ENCODE measurements at places on chromosomes 11 and 22.
A peak's percentile ranks its signal among the peaks of the same experiment; 100 is the strongest.

DNA sequence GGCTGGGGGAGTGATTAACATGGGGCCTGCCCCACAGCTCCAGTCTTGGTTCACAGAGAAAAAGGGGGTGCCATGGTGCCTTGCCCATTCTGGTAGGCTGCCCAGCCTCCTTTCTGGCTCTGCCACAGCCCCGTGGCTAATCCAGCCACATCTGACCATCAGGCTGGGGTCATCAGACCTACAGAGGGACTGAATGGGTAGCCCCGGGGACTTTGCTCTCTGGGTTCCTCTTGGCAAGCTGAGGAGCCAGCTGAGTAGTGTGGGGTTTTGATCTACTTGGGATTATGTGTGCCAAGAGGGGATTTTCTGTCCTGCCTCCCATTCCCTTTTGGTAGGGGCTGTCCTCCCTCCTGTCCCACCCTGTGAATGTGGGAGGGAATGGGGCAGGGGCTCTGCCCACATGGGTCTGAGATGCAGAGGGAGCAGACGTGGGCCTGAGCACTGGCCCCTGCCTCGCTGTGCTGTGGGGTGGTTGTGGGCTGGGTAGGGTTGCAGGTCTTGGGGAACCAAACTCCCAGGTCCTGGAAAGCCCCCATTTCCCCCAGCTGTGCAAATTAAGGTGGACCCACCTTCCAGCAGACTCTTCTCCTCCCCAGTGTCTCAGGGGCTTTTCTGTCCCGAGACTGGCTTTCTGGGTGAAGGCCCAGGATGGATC is 32.0 kb downstream of the CD82 start:
- no peaks in the 10 kb centered on the region for H3K27me3 ChIP-seq
- H3K36me3 ChIP-seq: peaks cover 18% of the 10 kb centered on the region
- peak overlapping the region; percentile 94 for H3K27ac ChIP-seq

DNA sequence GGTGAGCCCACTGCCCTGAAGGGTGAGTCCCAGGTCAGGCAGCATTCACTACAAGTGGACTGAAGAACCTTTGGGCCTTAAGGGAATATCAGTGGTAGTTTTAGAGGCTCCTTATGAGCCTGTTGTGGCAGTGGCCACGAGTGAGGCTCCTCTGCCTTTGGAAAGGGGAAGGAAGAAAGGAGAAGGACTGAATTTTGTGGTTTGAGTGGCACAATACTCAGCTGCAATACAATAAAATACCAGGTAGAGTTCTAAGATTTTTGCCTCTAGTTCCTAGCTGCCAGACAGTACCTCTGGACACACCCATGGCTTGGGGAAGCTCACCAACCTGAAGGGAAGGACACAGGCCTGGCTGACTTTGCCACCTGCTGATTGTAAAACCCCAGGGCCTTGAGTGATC is 260.9 kb downstream of the DYNC2H1 start:
- DNase-seq: no peak
- H3K36me3 ChIP-seq: no peaks in the 10 kb centered on the region
- no peaks in the 10 kb centered on the region for H3K4me1 ChIP-seq
- H3K27ac ChIP-seq: no peak overlapping the region

DNA sequence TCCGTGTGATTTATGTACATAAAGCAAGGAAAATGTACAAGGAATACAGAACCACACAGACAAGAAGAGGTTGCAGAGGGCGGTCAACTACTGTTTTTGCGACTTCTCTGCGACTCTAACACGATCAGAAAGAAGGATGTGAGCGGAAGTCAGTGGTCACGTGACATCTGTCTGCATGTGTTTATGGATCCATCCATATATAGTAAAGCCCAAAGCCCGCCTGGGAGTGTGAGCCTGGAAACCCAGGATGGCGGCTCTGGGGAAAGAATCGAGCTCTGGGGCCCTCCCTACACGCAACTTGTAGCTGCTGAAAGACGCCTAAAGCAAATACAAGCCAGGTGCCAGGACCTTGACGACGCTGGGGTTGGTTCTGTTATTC is 8.8 kb downstream of the OSBPL5 start:
- DNase-seq: no peak
- H3K27me3 ChIP-seq: no peaks in the 10 kb centered on the region
- no peak overlapping the region for H3K27ac ChIP-seq
- H3K4me1 ChIP-seq: peaks cover 42% of the 10 kb centered on the region

GRCh38 chr11:10632483-10632882 is 61.1 kb downstream of the IRAG1 start:
- H3K27me3 ChIP-seq: peaks cover 28% of the 10 kb centered on the region
- no peaks in the 10 kb centered on the region for H3K4me1 ChIP-seq
- H3K4me3 ChIP-seq: no peak overlapping the region
- no peak overlapping the region for H3K27ac ChIP-seq
- DNase-seq: no peak
- no peaks in the 10 kb centered on the region for H3K36me3 ChIP-seq

DNA sequence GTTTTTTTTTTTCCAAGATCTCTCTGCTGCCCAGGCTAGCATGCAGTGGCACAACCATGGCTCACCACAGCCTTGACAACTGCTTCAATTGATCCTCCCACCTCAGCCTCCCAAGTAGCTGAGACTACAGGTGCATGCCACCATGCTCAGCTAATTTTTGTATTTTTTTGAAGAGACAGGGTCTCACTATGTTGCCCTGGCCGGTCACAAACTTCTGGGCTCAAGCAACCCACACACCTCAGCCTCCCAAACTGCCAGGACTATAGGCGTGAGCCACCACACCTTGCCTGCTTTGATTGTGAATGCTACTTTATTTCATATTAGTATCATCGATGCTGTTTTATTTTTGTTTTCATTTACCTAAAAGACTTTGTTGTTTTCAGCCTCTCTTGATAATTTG is 81.5 kb upstream of the GNAZ start:
- no peaks in the 10 kb centered on the region for H3K36me3 ChIP-seq
- H3K27me3 ChIP-seq: peaks cover 44% of the 10 kb centered on the region
- H3K27ac ChIP-seq: no peak overlapping the region
- no peak overlapping the region for H3K4me3 ChIP-seq
- no peak for DNase-seq
- no peaks in the 10 kb centered on the region for H3K4me1 ChIP-seq

- DNase-seq: no peak
- no peaks in the 10 kb centered on the region for H3K36me3 ChIP-seq
- H3K4me3 ChIP-seq: no peak overlapping the region
- peaks cover 20% of the 10 kb centered on the region for H3K27me3 ChIP-seq
- H3K27ac ChIP-seq: no peak overlapping the region
- H3K4me1 ChIP-seq: no peaks in the 10 kb centered on the region
These were observed 24.8 kb upstream of the LINC01488 start for GRCh38 chr11:69456712-69457111.

GRCh38 chr22:30858976-30859713 is 109.4 kb downstream of the MORC2 start:
- H3K27me3 ChIP-seq: no peaks in the 10 kb centered on the region
- H3K27ac ChIP-seq: no peak overlapping the region
- no peak overlapping the region for H3K4me3 ChIP-seq
- no peaks in the 10 kb centered on the region for H3K36me3 ChIP-seq

- H3K27me3 ChIP-seq: no peaks in the 10 kb centered on the region
- peak overlapping the region; percentile 90 for H3K4me3 ChIP-seq
- H3K36me3 ChIP-seq: peaks cover 72% of the 10 kb centered on the region
- H3K4me1 ChIP-seq: peaks cover 61% of the 10 kb centered on the region
These were observed 2.1 kb downstream of the LPXN start for GRCh38 chr11:58573451-58574104.

GRCh38 chr11:27204529-27204928 is 158.5 kb downstream of the CCDC34 start:
- no peak overlapping the region for H3K4me3 ChIP-seq
- no peaks in the 10 kb centered on the region for H3K4me1 ChIP-seq
- no peaks in the 10 kb centered on the region for H3K27me3 ChIP-seq
- DNase-seq: no peak
- no peaks in the 10 kb centered on the region for H3K36me3 ChIP-seq

DNA sequence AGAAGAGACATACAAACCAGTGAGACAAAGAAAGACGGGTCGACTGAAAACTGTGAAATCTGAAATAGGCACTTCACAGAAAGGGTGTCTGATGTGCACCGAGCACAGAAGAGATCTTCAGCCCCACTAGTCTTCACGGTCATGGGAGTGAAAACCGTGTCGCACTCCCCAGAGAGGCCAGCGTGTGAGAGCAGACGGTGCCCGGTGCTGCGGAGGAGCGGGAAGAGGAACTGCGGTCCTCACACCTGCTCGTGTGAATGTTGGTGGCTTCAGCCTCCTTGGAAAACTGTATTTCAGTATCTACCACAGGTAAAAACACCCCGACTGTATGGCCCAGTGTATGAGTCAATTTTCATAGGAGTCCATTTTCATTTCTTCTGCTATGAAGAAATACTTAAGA is 382.9 kb downstream of the BRD1 start:
- no peaks in the 10 kb centered on the region for H3K36me3 ChIP-seq
- no peak overlapping the region for H3K27ac ChIP-seq
- no peaks in the 10 kb centered on the region for H3K4me1 ChIP-seq
- H3K4me3 ChIP-seq: no peak overlapping the region
- H3K27me3 ChIP-seq: peaks cover 29% of the 10 kb centered on the region
- DNase-seq: no peak

DNA sequence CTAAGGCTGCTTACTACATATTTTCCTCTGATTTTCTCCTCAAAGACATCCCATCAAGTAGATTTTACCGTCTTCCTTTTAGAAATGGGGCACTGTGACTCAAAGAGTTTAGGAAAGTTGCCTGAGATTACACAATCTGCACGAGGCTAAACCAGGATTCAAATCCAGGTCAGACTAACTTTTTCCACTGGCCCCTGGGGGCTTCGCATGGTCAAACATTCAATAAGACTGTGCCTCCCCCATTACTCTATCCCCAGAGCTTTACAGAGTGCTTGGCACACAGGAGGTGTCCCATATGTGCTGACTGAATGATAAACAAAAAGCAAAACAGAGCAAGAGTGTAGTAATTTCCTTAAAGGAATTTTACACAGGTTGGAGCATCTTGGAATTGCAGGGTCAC is 118.1 kb upstream of the TEAD1 start:
- H3K4me3 ChIP-seq: no peak overlapping the region
- no peak for DNase-seq
- H3K27ac ChIP-seq: no peak overlapping the region

- peaks cover 37% of the 10 kb centered on the region for H3K4me1 ChIP-seq
- H3K4me3 ChIP-seq: peak overlapping the region; percentile 95
- no peaks in the 10 kb centered on the region for H3K27me3 ChIP-seq
- peaks cover 18% of the 10 kb centered on the region for H3K36me3 ChIP-seq
These were observed 2.7 kb downstream of the C2CD2L start for GRCh38 chr11:119109843-119110242.

DNA sequence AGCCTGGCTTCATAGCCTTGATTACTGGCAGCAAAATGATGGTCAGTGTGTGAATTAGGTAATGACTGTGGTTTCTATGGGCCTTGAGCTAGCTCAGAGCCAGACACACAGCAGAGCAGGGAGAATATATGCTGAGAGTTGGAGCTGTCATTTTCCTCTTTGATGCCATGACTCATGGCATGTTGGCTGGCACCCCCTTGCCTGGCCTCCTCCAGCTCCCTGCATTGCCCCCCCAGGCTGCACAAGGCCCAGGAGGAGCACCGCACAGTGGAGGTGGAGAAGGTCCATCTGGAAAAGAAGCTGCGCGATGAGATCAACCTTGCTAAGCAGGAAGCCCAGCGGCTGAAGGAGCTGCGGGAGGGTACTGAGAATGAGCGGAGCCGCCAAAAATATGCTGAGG is 20.3 kb upstream of the RRM1 start:
- peaks cover 15% of the 10 kb centered on the region for H3K36me3 ChIP-seq
- H3K4me3 ChIP-seq: no peak overlapping the region
- H3K27me3 ChIP-seq: no peaks in the 10 kb centered on the region
- DNase-seq: no peak
- no peak overlapping the region for H3K27ac ChIP-seq

- no peak overlapping the region for H3K27ac ChIP-seq
- H3K36me3 ChIP-seq: no peaks in the 10 kb centered on the region
- no peak overlapping the region for H3K4me3 ChIP-seq
- H3K4me1 ChIP-seq: peaks cover 1% of the 10 kb centered on the region
- DNase-seq: no peak
- H3K27me3 ChIP-seq: peaks cover 47% of the 10 kb centered on the region
These were observed 61.8 kb downstream of the FBLN1 start for GRCh38 chr22:45564349-45565030.

GRCh38 chr22:49413551-49413950 is 414.1 kb downstream of the BRD1 start:
- peaks cover 2% of the 10 kb centered on the region for H3K36me3 ChIP-seq
- no peak for DNase-seq
- peaks cover 17% of the 10 kb centered on the region for H3K27me3 ChIP-seq
- H3K27ac ChIP-seq: no peak overlapping the region
- no peaks in the 10 kb centered on the region for H3K4me1 ChIP-seq

- H3K27ac ChIP-seq: no peak overlapping the region
- H3K4me3 ChIP-seq: no peak overlapping the region
- no peak for DNase-seq
- no peaks in the 10 kb centered on the region for H3K4me1 ChIP-seq
- no peaks in the 10 kb centered on the region for H3K36me3 ChIP-seq
- H3K27me3 ChIP-seq: no peaks in the 10 kb centered on the region
These were observed 1277.9 kb upstream of the TENM4 start for GRCh38 chr11:80718611-80719291.

GRCh38 chr22:33209930-33210784 is 152.0 kb upstream of the SYN3 start:
- peaks cover 8% of the 10 kb centered on the region for H3K27me3 ChIP-seq
- no peak overlapping the region for H3K27ac ChIP-seq
- no peaks in the 10 kb centered on the region for H3K36me3 ChIP-seq
- peak; percentile 1 for DNase-seq
- no peak overlapping the region for H3K4me3 ChIP-seq
- H3K4me1 ChIP-seq: peaks cover 3% of the 10 kb centered on the region

DNA sequence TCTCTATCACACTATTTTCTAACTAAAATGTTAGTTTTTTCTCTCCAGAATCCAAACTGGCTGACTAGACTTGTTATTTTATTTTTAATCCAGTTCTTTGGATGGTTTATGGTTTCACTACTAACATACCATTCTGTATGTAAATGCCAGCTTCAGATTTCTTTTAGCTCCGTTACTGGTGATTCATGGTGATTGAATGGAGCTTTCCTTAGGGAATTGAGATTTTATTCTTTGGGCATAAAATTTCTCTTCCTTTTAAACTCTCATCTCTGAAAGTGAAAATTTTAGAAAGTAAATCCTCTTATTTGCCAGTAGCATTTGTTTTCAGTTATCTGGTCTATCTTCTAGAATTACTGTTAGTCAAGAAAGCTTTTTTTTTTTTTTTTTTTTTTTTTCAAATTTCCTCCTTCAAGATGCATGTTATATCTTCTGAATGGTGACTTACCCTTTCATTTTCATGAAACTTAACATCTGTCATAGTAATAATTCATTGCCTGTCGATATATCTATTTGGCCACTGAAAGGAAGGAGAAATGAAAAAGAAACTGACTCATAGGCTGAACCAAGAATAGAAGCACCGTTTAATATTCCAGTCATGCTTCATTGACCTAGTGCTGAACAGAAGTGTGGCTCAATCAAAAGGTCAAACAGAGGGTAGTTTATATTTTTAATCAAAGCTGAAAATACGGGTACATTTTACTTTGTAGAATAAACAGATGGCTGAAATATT is 6.4 kb downstream of the ENDOD1 start:
- no peaks in the 10 kb centered on the region for H3K27me3 ChIP-seq
- peaks cover 27% of the 10 kb centered on the region for H3K4me1 ChIP-seq
- no peak for DNase-seq
- no peaks in the 10 kb centered on the region for H3K36me3 ChIP-seq
- peak overlapping the region; percentile 49 for H3K4me3 ChIP-seq

GRCh38 chr22:50481045-50481439 is 301 bp upstream of the ADM2 start:
- H3K36me3 ChIP-seq: peaks cover 6% of the 10 kb centered on the region
- peaks cover 6% of the 10 kb centered on the region for H3K4me1 ChIP-seq
- H3K27me3 ChIP-seq: peaks cover 14% of the 10 kb centered on the region
- no peak for DNase-seq

Data from effector memory CD8-positive, alpha-beta T cell (primary cell).